Ecto neural progenitor cell (in vitro differentiated cells): ENCODE measurements at places on chromosomes 11 and 22.

- no peak for DNase-seq
Observed at GRCh38 chr11:95686265-95686664, 103.3 kb downstream of the FAM76B start.

DNA sequence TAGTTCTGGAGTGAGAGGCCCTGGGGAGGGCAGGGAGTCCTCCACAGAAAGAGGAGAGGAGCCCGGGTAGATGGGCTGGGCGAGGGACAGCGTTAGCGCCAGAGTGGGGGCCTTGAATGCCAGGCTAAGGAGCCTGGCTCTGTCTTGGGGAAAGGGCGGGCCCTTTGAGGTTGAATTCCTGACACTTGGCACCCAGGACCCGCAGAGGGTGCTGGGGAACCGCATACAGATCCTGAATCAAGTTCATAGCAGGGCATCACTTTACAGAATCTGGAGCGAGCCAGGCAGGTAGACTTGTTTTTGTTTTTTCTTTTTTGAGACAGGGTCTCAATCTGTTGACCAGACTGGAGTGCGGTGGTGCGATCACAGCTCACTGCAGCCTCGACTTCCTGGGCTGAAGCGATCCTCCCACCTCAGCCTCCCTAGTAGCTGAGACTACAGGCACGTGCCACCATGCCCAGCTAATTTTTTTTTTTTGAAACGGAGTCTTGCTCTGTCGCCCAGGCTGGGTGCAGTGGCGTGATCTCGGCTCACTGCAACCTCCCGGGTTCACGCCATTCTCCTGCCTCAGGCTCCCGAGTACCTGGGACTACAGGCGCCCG, 6.1 kb downstream of the CARNS1 start:
- DNase-seq: no peak

DNA sequence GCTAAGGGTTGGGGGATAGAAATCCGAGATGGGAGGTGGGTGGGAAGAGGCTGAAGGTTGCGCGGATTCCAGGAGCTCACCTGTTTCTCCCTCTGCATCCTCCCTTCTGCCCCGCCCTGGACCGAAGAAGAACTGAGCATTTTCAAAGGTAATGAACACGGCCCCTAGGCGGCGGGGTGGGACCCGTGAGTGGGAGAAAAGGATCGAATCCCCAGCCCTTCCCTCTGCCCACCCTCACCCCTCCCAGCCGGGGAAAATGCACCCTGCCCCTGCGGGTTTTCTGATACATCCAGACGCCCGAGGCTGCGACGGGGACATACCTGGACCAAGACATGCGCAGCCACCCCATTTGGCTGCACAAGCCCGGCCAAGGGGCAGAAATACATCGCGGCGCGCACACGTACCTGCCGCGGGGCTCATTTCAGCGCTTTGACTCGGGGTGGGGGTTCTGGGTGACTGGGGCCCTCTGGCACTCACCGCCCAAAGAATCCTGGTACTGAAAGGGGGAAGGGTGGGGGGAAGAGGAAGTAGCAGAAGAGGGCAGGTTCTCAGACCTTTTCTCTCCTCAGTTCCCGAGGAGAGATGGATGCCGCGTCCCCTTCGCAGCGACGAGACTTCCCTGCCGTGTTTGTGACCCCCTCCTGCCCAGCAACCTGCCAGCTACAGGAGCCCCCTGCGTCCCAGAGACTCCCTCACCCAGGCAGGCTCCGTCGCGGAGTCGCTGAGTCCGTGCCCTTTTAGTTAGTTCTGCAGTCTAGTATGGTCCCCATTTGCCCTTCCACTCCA, 6.0 kb downstream of the VSIG2 start:
- DNase-seq: no peak

- no peak for DNase-seq
Observed at GRCh38 chr11:131481971-131482370, 111.6 kb downstream of the NTM start.

DNA sequence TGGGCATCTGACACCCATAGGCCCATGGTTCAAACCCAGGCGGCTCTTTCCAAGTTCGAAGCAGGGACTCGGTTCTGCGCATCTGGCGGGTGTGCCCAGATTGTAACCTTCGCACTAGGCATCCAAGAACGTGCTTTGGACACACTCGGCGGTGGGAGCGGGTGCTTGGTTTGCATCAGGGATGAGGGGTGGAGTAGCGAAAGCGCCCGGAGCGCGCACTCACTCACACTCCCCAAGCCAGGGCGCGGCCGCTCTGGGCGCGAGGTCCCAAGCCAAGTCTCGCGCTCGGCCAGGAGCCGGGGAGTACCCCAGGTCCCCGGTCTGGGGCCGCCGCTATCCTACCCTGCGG, 243 bp upstream of the SYT9 start:
- DNase-seq: no peak

DNA sequence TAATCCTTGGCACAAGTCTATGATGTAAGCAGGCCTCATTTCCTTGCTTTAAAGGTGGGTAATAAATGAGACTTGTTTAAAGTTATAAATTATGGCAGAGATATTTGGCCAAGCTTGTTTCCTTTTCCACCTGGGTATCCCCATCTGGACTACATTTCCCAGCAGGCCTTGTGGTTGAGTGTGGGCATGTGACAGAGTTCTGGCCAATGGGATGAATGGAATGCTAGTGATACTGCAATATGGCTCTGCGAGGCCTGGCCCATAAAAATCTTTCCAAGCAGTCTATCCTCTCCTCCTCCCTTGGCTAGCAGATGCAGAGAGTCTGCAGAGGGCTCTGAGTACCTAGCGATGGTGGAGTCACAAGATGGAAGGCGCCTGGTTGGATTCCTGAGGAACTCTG, 102.5 kb downstream of the TIMP3 start:
- DNase-seq: no peak

DNA sequence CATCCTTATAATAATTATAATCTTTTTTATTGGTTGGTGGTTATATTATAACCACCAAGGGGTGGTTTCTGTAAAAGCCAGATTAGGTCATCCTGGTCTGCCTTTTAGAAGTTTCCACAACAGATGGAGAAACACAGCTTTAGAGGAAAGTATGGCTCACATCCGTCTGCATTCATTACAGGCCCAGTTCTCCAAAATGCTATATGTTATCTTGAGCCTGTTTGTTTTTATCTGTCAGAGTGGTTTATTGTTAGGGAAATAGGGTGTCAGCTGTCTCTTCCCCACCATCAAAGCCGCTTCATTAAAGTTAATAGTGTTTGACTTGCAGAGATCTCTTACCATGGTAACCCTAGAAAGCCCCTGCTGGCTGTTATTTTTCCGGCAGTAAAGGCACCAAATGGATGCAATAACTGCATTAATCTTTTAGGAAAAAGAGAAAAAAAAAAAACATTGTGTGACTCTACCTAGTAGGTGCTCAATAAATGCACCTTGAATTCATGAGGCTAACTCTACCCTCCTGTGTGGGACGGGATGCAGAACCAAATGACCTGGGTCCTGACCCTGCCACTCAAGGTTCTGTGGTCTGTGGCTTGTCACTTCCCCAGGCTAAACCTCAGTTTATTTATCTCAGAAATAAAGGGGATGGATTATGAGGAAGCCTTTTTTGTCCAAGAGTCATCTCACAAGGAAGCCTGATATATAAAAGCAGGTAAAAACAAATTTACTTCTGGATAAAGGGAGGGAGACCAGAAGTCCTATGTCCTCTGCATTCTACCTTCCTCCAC, 118.3 kb downstream of the WT1 start:
- no peak for DNase-seq

DNA sequence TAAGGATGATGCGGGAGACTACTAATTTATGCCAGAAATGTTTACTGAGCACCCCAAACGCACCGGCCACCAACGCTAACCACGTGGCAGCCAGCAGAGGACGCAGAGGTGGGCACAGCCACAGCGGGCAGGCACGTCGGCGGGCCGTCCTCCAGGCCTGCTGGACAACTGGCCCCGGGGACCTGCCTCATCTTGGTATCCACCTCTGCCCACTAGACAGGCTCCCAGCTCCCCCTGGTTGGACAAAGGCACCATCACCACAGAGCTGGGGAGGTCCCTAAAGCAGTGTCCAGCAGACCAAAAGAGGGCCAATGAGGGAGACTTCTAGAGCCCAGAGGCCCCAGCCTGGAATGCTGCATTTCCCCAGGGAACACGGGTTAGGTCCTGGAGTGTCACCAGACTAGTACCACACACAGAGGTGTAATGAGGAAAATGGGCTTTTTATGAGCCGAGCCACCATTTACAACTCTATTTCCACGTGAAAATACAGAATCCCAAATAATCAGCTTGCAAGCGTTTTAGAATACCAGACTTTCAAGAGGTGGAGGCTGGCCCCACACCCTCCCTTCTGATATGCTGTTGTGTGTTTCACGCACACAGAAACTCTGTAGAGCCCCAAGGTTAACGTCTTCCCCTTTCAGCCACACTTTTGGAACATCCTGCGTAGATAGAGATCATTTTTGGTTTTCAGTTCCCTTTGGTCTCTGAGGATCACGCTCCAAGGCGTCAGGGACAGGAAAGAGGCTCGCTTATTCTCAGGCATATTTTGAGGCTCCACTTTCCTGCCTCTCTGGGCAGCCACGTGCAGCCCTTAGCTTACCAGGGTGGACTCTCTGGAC, 23.7 kb upstream of the BID start:
- no peak for DNase-seq

DNA sequence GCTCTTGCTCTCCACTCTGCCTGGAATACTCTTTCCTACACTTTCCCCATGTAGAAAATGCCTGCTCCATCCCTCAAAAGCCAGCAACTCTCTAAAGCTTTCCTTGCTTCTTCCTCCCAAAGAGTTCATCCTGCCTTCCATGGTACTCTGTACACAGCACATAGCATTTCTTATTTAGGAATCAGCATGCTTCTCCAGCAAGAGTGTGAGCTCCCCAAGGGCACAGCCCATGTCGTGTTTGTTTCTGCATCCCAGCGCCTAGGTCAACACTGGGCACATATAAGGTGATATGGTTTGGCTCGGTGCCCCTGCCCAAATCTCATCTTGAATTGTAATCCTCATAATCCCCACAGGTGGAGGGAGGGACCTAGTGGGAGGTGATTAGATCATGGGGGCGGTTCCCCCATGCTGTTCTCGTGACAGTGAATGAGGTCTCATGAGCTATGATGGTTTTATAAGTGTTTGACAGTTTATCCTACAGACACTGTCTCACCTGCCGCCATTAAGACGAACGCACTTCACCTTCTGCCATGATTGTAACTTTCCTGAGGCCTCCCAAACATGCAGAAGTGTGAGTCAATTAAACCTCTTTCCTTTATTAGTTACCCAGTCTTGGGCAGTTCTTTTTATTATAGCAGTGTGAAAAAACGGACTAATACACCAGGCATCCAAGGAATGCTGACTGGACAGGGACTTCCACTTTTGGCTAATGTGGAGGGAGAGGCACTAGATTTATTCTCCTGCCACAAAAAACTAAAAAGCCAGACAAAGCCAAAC, 8.2 kb downstream of the VPS37C start:
- DNase-seq: no peak

DNA sequence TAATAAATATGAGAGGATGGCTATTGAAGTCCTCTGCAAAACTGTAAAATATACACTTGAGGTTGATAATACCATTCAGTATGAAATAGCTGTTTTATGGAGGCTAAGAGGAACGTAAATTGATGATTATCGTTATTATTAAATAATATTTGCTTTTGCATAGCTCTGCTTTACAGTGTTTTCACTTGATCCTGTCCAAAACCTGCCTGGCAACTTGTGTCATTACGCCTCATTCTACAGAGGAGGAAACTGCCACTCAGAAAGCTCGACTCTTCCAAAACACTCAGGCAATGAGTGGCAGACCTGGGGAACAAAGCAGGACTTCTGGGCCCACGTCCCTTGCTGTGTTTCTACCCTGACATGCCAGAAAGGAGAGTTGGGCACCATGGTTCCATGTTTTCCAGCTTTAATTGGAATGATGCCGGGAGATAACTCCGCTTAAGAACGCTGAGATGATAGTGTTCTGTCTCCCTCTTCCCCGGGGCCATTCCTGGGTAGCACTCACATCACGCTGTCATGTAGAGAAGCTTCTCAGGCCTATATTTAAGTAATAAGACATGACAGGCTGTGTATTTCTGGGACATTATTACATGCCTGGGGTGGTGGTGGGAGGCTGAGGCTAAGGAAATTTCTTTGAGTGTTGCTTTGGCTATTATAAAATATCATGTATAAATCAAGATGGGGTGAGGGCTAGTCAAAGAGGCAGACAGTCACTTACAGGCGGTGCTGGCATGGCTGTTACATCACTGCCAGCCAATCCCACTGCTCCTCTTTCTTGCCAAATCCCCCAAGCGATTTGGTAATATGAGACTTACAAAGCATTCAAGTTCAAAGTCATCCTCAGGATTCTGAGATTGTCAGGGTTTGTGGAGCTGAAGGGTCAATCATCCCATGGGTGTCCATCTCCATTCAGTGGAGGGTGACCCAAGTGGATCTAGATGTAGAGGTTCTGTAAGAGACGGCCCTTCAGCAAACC, 501.7 kb downstream of the INSC start:
- DNase-seq: no peak
